ENCODE measurements at places on chromosomes 11 and 22.

- peak; percentile 58 for DNase-seq
Observed at GRCh38 chr11:57458410-57459163, 1.7 kb upstream of the RTN4RL2 start.

DNA sequence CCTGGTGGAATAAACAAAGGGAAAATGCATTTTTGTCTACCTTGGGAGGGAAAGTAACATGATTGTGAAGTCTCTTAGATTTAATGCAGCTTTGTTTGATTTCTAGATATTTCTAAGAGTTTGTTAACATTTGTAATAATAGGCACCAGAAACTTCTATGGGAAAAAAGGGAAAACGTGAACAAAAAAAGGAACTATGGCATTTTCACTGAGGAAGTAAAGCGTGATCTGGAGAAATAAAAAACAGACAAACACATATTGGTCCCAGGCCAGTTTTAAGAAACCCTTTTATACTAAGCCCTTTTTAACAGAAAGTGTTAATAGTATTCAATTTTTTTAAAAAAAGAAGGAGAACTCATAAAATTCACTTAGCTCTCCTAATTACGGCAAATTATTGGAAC, 6.9 kb upstream of the MS4A7 start:
- DNase-seq, result no peak

DNA sequence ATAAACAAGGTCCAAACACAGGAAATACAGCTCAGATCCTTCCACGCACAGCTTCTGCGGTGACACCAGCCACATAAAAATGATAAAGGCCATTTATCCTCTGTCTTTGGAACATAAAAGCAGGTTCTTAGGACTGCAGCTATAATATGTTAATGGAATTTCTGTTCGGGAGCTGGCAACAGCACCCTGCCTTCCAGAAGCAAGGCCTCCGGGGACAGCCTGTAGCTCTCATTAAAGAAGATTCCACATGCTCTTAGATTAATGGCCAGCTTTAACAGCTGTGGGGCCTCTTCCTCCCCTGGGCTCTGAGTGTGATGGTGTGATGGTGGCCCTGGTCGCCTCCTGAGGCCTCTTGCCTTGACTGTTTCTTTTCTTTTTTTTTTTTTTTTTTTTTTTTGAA, 137.3 kb downstream of the CACNA1I start:
- DNase-seq, result no peak

- no peak for DNase-seq
Observed at GRCh38 chr11:83613767-83614121, 327.6 kb upstream of the CCDC90B start.

- DNase-seq, result no peak
Observed at GRCh38 chr11:65811764-65812475, 21.8 kb upstream of the SNX32 start.

GRCh38 chr11:78784321-78785061, 209.8 kb upstream of the NARS2 start:
- DNase-seq, result no peak

DNA sequence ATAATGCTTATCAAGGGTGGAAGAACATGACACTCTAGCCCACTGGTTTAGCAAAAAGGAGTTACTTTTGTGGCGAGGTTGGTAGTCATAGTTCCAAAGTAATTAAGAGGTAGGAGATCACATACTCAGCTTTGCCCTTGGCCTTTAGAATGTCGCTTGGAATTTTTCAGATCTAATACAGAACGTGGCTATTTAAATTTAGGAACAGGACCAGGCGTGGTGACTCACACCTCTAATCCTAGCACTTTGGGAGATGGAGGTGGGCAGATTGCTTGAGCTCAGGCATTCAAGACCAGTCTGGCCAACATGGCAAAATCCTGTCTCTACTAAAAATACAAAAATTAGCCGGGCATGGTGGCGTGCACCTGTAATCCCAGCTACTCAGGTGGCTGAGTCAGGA, 26.1 kb upstream of the ZNRF3 start:
- no peak for DNase-seq

DNA sequence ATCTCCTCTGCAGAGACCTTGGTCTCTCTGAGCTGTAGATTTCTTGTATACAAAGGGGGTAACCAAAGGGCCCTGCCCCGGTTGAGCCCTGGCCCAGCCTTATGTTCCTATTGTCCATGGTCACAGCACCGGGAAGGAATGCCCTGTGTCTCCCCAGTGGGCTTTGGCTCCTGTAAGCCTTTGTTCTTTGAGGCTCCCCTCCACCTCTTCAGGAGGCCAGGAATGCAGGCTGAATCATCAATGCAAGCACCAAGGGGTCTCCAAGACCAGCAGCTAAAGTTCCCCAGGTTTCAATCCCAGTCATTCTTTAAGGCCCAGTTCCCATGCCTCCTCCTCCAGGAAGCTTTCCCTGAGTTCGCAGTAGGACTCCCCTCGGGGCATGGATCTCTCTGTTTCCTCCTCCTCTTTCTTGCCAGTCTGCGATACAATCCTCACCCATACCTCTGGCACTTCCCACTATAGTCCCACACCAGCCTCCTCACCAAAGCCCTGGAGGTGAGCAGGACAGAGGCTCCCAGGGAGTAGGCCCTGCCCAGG, 29.2 kb upstream of the KLHL35 start:
- DNase-seq, result no peak

- DNase-seq, result peak; percentile 87
Observed at GRCh38 chr11:561148-562003, 606 bp downstream of the RASSF7 start.

DNA sequence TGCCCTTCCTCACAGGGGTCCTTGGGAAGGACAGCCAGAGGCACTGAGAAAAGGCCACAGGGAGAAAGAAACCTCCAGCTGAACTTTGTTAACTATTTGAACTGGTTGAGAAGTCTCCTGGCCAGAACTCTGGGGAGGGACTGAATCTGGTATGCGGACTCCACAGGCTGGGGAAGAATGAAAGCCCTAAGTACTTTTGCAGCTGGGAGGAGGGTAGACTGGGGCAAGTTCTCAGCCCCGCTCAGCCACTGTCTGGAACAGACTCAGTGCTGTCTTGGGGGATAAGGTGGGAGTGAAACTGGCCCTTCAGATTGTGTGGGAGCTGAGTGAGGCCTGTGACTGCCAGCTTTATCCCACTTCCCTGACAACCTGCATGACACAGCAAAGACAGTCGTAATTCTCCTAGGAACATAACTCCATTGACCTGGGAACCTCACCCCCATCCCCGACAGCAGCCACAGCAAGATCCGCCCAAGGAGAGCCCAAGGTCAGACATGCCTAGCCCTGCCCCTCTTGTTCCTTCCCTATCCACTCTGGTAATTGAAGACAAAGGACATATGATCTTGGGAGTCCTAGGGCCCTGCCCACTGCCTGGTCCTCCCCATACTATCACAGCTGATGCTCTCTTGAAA, 475.1 kb upstream of the CNTN5 start:
- no peak for DNase-seq

DNA sequence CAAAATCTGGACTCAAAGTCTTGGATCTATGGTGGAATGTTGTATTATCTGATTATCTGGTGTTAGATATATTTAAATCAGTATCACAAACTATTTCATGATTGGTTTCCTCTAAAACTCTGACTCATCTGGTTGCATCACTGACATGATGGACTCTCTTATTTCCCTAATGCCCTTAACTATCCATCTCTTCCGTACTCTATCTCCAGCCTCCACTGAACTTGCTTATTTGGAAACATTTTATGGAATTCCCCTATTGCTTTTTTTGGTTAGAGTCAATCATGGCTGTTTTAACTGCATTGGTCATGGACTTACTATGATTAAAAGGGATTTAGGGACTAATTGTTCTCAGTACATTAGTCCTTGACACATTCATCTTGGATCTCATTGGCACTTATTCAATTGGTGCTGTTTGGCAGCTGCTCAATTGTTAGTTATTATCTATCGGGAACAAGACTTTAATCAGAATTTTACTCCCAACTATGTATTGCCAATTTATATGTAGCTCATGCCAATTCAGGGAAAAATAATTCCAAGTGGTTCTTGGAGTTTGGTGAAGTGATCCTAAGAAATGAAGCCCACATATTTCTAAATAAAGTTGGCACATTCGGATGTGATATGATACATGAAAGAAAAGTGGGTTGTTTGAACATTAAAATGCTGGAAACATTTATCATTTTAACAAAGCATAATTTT, 942.0 kb upstream of the CCDC90B start:
- no peak for DNase-seq

- DNase-seq, result peak; percentile 76
Observed at GRCh38 chr22:46737976-46738646, at the start of gene CERK. TSS of gene CERK (minus strand) at chr22:46738252. CDS start at chr22:46738148, 104 bp downstream.

GRCh38 chr11:36463781-36464180, 46.3 kb downstream of the TRAF6 start:
- no peak for DNase-seq

DNA sequence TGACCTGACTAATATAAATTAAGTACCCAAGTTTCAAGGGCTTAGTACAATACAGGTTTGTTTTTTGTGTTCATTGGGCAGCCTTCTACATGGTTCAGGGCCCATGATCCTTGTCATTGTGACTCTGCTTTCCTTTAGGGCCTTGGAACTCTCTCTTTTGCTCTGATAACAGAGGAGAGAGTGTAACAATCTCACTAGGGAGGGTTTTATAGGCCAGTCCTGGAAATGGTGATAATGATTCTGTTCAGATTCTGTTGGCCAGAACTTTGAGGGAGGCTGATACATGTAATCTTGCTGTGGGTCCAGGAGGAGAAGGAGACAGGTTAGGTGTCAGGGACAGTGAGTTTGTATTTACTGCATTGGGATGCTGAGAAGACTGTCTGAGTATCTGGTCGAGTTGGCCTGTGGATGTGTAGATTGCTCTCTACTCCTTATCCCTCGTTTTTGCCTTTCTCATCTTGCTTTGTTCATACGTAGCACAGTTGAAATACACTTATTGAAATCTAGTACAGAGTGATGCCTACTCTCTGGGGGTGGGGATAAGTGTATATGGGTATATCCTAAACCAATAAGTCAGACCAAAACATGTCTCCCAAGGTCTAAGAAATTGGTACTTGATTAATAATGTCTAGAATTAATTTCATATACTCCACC, 37.5 kb upstream of the HEPHL1 start:
- DNase-seq, result no peak

- no peak for DNase-seq
Observed at GRCh38 chr22:31897842-31898805, 46.2 kb upstream of the YWHAH start.

- DNase-seq, result no peak
Observed at GRCh38 chr22:40853961-40854360, 2.5 kb downstream of the ST13 start.

DNA sequence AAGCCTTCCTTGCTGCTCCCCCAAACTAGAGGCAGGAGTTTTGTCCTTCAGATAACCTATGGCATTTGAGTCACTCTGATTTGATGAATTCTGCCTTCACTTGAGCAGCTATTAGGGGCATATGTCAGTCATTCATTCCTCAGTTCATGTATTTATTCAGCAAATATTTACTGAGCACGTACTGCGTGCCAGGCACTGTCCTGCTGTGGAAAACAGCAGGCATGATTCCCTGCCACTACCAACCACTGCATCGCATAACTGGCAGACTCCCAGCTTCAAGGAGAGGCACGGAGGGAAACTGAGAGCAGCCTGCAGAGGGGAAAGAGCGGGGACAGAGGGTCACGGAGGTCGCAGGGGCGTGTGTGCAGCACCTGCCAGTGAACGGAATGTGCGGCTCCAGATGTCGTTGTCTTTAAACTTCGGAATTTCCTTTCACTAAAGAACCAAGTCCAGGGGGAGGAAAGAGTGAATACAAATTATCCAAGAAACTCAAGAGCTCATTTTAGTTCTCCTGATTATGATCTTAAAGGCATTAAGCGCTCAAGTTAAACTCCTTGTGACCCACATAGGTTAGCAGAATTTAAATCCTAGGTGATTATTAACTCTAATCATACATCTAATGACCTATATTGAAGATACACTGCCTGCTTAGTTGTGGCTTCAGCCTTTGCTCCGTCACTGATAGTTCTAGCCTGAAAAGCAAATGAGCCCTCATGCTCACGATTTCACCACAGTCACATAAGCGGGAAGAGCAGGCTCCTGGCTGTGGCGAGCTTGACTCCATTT, 12.6 kb downstream of the PPARA start:
- DNase-seq, result no peak

DNA sequence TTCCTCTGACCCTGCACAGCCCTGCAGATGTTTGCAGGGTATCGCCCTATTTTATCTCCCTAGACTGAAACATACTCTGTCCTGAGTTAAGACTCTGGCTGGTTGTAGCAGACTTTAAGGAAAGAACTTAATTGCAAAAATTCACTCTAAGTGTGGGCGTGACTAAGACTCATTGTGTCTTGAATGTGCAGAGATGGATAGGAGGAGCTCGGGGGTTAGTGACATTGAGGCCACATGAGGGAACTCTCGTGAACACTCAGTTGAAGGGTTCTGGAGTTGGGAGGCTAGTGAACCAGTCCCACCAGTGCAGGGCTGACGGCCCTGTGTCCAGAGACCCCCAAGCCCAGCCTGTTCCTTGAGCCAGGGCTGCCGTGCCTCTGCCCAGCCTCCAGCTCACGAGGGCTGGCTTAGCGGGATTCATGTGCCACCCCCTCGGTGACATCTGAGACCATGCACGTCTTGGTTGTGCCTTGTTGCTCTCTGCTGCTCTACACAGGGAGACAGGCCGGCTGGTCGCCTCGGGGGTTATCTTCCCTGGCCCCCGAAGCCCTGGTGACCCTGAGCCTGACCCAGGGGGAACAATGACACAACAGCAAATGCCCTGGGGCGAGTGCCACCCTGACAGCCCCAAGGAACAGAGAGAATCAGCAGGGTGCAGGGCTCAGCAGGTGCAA, 11.4 kb upstream of the TBX1 start:
- DNase-seq, result no peak

GRCh38 chr22:23193882-23194281, 13.6 kb downstream of the BCR start:
- DNase-seq, result no peak

GRCh38 chr11:31424652-31425051, 55.0 kb downstream of the DNAJC24 start:
- no peak for DNase-seq

- DNase-seq, result no peak
Observed at GRCh38 chr22:50329236-50329635, 2.4 kb upstream of the DENND6B start.

DNA sequence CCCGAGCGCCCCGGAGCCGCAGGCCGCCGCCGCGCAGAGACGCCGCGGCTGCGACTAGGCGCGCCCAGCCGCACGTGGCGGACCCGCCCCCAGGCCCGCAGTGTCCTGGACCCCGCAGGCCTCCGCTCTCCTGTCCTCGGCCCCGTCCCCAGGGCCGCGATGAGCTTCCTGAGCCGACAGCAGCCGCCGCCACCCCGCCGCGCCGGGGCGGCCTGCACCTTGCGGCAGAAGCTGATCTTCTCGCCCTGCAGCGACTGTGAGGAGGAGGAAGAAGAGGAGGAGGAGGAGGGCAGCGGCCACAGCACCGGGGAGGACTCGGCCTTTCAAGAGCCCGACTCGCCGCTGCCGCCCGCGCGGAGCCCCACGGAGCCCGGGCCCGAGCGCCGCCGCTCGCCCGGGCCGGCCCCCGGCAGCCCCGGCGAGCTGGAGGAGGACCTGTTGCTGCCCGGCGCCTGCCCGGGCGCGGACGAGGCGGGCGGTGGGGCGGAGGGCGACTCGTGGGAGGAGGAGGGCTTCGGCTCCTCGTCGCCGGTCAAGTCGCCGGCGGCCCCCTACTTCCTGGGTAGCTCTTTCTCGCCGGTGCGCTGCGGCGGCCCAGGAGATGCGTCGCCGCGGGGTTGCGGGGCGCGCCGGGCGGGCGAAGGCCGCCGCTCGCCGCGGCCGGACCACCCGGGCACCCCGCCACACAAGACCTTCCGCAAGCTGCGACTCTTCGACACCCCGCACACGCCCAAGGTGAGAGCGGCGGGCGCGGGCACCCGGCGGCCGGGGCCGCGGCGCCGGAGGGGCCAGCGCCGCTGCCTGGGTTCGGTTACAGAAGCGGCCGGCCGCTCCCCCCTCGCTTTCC, 528 bp downstream of the WEE1 start:
- no peak for DNase-seq

GRCh38 chr11:68431984-68432645, 28.4 kb upstream of the PPP6R3 start:
- no peak for DNase-seq
